ENCODE measurements at places on chromosomes 4 and X.

DNA sequence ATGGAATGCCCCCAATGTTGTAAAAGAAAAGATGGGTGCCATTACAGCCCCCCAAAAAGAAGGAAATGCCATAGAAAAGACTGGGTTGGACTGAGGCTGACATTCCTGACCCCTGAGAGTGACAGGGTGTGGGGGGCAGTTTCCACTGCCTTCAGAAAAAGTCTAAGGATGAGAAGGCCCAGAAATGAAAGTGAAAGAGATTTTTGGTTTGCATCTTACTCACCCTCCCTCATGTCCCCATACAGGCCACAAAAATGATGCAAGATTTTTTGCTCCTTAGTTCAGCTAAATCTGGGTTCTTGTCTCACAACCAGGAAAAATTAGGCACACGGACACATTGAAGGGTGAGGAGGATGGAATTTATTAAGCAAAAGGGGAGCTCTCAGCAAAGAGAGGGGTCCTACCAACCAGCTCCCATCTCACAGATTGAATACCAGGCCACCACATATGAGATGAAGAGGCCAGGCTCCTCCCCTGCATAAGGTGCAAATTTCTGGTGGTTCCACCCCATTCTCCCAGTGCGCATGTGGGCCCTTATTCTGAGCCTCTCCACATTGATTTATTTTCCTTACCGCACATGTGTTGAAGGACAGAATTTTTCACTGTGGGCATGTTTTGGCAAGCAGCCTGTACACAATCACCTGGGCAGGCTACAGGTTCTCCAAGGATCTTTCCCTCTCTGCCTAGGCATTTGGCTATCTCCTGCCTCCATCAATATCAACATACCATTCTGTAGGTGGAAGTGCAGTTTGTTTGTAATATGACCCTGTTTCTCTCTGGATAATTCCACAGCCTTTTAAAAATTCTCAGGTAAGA, 18.8 kb downstream of the PPP4R3C start:
- DNase-seq = no peak

- no peak for DNase-seq
These were observed 453.0 kb downstream of the RAPGEF2 start for GRCh38 chr4:159555873-159556272.

DNA sequence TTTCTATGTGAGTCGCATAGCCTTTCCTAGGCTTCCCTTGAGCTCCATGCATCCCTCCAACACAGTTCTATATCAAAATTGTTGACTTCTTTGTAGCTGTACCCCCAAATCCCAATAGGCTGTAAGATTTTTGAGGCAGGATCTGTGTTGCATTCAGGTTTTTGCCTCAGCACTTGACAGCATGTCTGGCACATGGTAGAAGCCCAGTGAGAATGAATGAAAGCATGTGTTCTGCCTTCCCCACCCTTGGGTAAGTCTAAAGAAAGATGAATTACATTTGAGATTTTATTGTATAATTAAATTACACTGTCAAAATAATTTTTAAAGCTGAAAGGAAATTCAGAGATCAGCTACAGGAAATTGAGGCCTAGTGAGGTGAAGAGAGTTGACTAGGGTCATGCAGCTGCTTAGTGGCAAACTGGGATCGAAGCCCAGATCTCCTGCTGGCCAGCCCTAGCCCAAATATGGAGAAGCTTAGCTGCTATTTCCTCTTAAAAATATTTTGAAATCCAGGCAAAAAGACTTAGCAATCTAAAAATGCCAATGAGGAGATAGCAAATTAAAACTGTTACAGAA, 122.5 kb downstream of the SPATA18 start:
- no peak for DNase-seq

DNA sequence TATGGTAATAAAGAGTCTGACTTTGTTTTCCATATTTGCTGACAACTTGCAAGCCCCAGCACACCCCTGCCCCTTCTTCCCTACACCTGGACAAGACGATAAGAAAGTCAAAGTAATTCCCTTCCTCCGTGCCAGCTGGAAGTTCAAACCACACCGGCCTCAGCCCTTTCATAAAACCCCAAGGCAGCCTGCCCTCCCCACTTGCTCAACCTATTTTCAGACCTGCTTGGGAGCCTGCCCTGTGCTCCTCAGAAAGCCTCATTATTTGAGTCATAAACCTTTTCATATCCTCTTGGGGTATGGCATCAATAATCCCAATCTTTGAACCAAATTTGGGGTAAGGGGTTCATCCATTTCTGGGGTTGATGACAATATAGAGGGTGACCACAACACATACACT, 29.5 kb downstream of the NIPAL1 start:
- no peak for DNase-seq

DNA sequence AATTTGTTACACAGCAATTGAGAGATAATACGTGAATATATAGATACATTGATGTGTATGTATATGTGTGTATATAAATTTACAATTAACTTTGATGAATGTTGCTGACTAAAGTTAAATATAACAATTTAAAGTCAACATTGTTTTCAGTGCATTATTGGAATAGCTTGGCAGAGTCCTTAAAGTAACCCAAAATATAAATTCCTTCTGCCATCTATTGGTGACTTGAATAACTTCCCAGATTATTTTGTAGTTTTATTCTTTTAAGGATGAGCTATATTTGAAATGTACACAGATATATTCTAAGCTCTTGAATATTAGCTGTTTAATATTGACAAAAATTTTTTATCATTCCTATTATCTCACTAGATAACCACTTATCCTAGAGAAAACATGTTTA, 298.2 kb upstream of the FSTL5 start:
- DNase-seq = no peak

DNA sequence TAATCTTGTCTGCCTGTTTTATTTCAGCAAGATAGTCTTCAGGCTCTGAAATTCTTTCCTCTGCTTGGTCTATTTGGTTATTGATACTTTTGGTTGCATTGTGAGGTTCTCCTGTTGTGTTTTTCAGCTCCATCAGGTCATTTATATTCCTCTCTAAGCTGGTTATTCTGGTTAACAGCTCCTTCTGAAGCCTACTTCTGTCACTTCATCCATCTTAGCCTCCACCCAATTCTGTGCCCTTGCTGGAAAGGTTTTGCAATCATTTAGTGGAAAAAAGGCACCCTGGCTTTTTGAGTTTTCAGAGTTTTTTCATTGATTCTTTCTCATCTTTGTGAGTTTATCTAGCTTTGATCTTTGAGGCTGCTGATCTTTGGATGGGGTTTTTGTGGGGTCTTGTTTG, 647.7 kb downstream of the SPRY1 start:
- DNase-seq = no peak

DNA sequence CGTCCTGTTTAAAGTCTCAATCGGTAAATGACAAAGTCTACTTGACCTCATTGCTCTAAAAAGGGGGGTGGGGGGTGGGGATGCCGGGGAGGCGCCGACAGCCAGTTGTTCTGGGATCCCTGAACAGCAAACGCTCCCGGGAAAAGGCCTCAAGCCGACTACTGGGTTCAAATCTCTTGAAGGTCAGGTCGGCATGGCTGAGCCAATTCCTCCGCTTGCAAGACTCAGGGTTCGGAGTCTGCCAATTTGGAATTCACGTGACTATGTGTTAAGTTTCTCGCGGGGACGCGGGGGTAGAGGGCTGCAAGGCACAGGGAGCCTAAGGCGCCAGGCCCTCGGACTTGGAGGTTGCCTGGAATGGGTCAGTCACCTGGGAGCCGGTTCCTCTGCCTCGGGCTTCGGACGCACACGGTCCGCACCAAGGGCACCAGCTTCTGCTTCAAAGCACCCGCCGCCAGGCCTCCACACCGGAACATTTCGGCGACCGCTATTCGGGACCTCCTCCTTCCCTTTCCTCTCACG, 399 bp downstream of the AIFM1 start:
- DNase-seq = no peak

DNA sequence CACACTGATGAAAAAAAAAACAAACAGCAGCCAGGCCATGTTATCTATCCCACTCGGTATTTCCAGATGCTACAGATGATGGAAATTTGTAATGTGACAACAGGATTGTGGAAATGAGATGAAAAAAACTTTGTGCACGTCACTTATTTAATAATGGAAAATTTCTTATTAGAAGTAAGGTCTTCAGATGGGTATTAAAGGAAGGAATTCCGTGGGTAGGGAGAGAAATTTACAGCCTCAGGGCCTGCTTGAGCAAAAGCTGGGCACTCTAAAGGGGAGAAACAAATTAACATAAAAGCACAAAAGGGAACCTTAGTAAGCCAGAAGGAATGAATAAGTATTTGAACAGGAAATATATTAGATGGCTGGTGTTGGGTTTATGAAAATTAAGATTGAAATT, 4.2 kb upstream of the PKD2 start:
- DNase-seq = no peak

DNA sequence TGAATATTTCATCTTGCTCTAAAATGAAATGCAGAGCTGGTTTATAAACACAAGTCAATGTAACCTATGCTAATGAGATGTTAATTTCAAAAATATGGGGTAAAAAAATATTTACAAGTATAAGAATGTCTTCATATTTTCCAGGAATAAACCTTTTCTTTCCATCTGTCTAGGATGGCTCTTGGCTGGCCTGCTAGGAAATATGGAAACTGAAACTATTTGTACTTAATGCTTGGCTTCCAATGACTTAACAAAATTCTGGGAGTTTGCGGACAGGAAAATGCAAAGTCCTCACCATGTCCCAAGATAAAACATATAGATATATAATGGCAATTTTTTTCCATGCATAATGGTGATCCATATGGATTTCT, 168.1 kb downstream of the SCFD2 start:
- no peak for DNase-seq

DNA sequence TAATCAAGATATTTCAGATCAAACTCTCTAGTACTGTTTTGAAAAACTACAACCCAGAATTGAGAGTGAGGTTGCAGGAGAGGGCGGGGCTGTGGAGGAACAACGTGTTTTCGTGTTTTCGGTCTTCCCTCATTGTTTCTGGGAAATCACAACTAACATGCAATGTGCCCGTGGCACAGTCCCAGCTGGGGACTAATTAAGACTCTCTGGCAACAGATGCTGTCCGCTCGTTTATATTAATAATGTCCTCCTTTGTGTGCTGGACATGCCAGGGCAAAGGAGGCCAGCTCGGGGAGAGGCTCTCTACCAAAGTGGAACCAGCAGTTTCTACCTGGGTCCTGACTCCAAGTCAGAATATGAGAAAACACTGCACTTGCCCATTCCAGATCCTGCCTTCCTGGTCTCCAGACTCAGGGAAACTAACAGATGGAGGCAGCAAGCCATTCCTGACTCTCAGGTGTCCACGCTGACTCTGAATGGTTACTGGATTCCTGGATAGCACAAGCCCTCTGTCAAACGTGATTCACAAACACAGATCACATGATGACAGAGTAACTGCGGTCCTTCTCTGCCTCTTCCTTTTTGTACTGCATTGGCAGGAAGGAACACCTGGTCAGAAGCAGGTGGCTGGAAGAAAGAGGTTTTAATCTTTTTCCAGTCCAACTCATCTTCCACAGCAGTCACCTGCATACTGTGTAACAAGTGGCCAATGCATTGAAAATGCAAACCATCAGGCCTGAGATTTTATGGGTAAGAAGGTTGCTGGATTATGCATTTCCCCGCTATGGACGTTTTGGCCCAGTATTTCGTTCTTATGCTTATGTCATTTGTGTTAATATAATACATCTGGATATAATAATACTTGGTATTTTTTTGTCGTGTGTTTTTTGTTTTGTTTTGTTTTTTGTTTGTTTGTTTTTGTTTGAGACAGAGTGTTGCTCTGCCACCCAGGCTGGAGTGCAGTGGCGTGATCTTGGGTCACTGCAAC, 65.0 kb downstream of the COQ2 start:
- no peak for DNase-seq

GRCh38 chr4:84879651-84880200, 86.8 kb downstream of the WDFY3 start:
- no peak for DNase-seq

GRCh38 chrX:112849016-112849415, 8.4 kb upstream of the AMOT start:
- DNase-seq = no peak

GRCh38 chr4:6771229-6771671, 11.3 kb upstream of the KIAA0232 start:
- DNase-seq = no peak

GRCh38 chr4:45732161-45732560, 391.7 kb downstream of the GABRG1 start:
- DNase-seq = no peak

GRCh38 chrX:136954930-136955329, 74.4 kb upstream of the RBMX start:
- no peak for DNase-seq

DNA sequence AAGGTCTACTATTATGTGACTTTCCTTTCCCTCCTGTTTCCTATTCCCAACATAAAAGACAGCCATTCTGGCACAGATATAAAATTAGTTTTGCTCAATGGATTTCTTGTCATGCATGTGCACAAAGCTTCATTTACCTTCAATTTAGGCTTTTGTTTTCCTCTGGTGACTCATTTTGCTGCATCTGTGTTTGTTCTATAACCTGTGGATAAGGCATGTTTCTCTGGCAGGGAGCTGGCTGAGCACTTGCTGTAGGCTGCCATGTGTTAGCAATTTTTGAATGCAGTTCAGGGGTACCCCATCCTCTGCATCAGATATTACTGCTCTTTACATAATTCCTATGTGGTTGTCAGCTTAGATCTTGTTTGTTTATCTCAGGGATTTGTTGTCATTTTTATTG, 202.8 kb upstream of the GRID2 start:
- no peak for DNase-seq

DNA sequence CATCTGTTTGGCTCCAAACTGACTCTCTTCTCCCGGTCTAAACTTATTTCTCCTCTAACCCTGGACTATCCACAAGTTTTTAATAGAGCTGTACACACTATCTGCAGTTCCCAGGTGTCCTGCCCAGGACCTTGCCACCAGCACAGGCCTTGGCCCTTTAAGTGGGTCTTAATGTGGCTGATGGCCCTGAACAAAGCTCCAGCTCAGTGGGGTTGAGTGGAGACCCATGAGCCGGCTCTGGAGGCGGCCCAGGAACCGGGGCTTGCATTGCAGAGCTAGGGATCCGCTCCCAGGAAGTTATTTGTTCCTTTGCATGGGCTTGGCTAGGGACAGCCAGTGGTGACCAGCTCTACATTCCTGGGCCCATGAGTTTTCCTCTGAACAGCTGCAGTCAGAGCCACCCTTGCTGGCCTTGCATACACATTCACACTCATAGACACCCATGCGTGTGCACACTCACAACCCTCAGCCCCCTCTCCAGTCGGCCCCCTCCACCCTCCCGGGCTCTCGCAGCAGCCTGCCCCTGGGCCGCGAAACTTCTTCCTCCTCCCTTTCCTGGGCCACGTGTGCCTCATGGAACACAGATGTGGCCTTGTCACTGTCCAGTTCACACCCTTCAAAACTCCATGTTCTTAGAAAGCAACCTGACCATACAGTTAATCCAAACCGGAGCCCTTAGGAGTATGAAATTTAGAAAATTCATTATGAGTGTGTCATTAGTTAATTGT, 58.2 kb downstream of the GPR143 start:
- no peak for DNase-seq

- DNase-seq = no peak
These were observed 85.0 kb upstream of the WDR1 start for GRCh38 chr4:10201381-10202223.

GRCh38 chr4:123093236-123093635, 170.8 kb upstream of the NUDT6 start:
- DNase-seq = no peak

- DNase-seq = no peak
These were observed 16.9 kb upstream of the CEP135 start for GRCh38 chr4:55931833-55932232.

GRCh38 chrX:132664273-132664672, 175.4 kb upstream of the MBNL3 start:
- no peak for DNase-seq

Data from brain pericyte (primary cell).